ENCODE measurements at places on chromosomes 3 and 15.

DNA sequence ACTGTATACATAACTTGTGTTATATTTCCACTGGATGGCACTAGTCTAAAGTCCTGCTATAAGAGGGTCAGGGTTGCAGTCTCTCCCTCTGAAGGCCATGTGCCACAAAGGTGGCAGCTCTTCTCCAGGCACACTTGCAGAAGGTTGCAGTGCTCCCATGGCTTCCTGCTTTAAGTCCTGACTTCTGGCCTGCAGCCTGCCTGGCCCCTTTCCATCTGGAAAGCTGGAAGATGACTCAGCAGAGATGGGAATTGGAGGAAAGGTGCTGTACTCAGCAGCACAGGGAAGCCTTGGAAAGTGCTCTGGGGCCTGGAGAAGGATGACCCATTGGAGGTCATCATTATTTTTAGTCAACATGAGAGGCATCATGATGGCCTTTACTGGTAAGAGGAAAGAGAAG lies 40.9 kb upstream of the MRPL3 start:
- no peak for DNase-seq

DNA sequence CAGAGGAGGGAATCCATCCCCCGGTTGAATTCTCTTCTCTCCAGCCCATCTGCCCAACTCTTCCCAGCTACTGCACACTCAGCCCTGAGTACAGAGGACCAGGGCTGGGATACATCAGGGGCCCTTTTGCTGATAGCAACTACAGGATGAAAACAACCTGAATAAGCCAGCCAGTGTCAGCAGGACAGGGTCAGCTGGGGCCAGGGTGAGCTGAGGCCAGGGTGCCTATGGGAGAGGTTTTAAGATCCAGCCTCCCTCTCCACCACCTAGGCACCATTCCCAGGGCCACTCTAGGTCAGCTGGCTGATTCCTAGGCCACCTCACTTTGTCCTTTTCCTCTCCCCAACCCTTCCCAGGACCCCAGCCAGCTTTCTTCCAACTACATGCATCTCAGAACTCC lies 83.8 kb downstream of the MRPL46 start:
- DNase-seq: no peak

GRCh38 chr15:37014566-37014965 lies 85.8 kb downstream of the MEIS2 start:
- no peak for DNase-seq

- no peak for DNase-seq
Measured at GRCh38 chr3:139481116-139481515, 4.8 kb upstream of the RBP2 start.

DNA sequence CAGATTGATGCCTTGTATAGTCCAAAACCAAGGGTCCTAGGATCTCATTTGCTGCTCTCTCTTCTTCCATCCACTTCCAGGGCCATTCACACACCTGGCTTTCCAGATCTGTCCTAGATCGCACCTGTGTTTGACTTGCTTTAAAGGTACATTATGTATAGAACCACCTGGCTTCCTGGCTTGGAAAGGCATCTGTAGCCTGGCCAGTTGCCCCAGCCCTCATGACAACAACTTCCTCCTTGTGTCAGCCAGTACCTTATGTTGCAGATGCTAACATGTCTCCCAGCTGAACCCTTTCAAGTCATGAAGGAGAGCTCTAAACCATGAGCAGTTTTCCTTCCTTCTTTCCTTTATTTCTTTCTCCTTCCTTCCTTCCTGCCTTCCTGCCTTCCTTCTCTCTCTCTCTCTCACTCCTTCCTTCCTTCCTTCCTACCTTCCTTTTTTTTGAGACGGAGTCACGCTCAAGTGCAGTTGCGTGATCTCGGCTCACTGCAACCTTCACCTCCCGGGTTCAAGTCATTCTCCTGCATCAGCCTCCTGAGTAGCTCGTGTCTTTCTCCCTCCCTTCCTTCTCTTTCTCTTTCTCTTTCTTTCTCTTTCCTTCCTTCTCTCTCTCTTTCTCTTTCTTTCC lies 2.5 kb upstream of the HTR3C start:
- DNase-seq: no peak

- DNase-seq: no peak
Measured at GRCh38 chr15:70055601-70056051, 42.1 kb downstream of the TLE3 start.

GRCh38 chr3:29144807-29145206 lies 136.1 kb upstream of the RBMS3 start:
- DNase-seq: no peak

DNA sequence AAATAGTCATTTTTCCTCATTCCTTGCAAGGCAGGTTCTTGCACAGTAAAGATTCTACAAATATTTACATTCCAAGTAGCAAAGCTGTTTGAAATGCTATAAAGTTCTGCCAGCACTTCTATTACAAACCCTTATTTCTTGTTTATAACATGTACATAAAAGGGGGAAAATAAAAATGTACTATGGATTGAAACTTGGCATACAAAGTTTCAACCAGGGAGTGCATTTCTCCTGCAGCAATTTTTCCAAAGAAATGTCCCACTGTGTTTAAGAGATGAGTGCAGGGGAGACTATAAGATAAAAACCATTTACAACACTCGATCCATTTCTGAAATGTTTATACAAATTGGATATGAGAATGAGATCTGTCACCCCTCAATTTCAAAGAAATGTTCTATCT lies 3.3 kb downstream of the CNTN3 start:
- DNase-seq: no peak

GRCh38 chr3:195095704-195096036 lies 175.3 kb downstream of the XXYLT1 start:
- DNase-seq: no peak

DNA sequence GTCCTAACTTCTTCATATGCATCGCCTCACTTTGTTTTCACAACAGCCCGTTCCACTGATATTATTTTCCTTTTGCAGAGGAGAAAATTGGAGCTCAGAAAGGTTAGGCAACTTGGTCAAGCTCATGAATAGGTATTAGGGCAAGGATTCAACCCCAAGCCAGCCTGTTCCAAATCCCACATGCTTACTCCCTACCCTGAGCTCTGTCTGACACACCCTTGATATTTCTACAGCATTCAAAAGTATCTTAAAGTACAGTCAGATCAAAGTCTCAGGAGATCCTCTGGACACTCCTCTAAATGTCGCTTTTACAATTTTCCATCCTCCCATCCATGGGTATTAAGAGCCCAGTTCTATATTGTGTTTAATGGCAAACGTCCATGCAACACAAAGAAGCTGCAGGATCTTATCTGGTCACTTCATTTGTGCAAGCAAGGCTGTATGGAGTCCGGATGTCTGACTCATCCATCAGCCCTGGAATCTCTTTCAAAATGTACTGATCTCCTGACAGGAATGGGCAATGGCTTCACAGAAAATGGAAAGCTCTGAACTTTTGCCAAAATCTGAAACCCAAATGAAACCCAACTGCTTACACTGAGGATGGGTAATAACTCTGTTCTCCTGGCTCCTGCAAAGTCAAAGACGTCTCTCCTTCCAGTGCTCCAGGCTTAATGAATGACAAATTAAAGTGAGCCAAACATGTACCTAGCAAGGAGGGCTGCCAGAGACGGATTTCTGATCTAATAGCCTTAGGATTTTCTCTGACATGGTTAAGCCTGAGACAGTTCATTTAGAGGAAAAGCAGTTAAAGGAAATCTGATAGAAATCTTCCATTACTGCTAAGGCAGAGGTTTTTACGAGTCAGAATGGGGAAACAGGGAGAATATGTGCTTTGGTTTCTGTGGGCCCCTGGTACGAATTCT lies 230.9 kb upstream of the RORA start:
- no peak for DNase-seq

DNA sequence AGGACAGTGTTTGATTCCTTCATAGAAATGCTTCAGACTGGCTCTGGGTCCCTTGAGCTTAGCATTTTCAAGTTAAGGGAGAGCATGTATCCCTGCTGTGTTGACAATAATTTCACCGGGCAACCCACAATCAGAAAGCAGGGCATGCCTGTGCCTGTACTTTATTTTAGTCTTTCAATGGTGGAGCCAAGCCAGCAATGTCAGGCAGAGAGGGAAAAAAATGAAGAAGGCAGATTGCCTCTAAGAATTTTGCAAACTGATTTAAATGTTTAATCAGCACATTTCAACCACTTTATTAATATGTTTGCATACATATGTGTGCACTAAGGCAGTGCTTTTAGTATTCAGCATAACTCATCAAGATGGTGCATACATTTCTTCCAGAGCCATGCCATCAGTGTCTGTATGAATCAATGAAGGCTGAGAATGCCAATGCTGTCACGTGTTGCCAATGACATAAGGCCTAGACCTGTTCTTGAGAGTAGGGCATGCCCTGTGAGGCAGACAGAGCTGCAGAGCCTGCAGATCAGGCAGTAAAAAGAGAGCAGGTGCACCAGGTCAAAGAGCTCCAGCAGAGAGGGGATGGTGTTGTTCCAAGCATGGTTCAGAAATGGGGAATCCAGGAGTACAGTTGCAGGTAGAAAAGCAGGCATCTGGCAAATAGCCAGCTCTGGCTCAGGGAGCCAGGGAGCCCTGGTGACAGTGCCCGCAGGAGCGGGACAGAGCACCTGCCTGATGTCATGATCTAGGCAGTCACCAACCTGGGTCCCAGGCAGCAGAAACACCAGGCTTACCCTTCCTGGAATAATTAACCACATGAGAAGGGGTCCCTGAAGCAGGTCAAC lies 508.5 kb downstream of the GABRG3 start:
- DNase-seq: no peak
